T-helper 17 cell (primary cell): ENCODE measurements at places on chromosomes 6 and 20. TPM values are rescaled to one million over a fixed set of nuclear protein-coding genes. Genes with fewer than 3 reads are reported as not detected.

DNA sequence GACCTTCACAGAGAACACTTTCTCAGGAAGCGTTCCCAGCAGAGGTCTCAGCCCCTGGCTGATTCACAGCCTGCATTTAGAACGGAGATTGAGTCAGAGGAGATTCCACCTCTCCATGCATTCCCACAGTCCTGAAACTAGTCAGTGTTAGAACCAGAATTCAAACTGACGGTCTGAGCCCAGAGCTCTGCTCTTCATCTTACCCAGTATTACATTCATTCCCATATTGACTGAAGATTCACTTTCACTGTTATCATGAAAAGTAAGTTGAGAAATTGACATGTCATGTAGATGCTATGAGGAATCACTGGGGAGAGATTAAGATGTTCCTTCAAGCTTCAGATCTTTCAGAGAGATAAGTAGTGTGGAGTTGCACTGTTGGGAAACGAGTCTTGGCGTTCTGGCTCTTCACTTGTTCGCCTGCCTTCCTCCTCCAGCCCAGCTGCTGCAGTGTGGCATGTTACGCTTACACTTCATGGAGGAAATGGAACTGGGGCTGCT, 28.3 kb downstream of the MAS1 start:
- no peak for DNase-seq

DNA sequence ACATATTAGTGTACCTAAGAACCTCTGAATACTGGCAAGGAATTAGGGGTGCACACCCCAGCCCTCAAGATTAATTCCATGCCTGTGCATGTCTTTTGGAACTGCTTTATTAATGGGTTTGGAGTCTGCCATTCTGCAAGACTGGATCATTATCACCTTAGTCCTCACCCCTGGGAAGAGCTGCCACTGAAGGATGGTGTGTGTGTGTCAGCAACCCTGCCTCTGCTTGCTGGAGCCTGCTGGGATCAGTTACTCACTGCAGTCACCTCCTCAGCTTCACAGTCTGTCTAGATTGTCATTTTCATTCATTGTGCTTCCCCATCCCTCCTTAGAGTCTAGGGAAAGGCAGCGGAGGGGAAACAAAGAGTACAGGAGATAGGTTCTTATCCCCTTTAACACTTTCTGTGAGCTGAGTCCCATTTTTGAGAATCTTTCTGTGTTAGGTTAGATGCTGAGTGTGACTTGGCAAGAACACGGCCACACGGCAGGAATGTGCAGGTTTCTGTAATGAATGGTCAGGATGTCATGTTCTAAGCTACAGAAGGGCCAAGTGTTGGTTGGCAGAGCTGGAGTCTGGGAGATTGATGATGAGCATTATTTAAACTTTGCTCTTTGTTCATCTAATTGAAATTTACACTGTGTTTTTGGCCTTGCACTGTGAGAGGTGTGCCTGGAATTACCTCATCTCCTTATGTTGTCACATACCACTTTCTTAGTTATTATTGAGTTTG, 21.1 kb downstream of the GHRH start:
- no peak for DNase-seq

GRCh38 chr20:1186367-1186991, 1.7 kb upstream of the TMEM74B start:
- no peak for DNase-seq

DNA sequence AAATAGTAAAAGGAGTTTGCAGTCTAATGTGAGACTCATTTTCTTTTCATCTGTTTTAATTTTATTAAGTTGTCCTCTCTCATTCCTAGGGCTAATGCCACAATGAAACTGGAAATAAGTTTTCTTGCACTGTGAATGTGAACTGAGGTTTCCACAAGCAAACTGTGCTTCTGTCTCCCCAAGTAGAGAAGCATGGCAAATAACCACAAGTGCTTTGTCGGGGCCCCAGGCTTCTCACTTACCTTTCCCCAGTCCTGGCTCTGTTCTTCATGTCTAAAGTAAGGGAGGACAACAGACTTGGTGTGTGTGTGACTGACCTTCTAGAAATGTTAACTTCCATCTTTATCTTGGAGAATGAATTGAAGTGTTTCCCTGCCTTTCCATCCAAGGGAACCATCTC, 80.8 kb downstream of the CBFA2T2 start:
- DNase-seq, result no peak

DNA sequence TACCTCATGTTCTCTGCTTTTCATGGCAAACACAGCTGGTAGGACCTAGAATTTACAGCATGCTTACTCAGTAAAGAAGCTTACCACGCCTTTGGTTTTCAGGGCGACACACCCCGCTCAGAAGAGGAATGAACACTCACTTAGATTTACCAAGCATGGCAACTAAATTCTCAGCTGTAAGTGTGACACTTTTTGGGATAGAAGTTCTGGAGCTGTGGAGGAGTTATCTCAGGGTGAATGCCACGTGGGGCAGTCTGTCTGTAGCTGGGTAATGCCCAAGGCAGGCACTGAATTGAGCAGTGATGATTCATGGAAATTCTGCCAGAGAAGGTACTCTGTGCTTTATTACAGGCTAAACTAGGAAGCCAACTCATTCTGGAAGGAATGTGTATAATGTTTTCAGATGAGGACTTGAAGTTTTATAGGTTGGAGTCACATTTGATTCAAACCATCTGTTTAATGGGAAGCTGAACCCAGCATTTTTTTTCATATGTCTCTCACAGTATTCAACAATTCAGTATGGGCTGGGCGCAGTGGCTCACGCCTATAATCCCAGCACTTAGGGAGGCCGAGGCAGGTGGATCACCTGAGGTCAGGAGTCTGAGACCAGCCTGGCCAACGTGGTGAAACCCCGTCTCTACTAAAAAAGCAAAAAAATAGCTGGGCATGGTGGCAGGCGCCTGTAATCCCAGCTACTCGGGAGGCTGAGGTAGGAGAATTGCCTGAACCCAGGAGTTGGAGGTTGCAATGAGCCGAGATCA, 3.5 kb upstream of the PRIM2 start:
- no peak for DNase-seq

- no peak for DNase-seq
Observed at GRCh38 chr6:21611485-21611884, 17.9 kb downstream of the SOX4 start.

- DNase-seq, result no peak
Observed at GRCh38 chr20:35893942-35894341, 60.4 kb downstream of the SCAND1 start.

GRCh38 chr6:72820906-72821305, 199.0 kb downstream of the KCNQ5 start:
- DNase-seq, result no peak

- no peak for DNase-seq
Observed at GRCh38 chr6:125764121-125764671, 14.8 kb downstream of the HEY2 start.

DNA sequence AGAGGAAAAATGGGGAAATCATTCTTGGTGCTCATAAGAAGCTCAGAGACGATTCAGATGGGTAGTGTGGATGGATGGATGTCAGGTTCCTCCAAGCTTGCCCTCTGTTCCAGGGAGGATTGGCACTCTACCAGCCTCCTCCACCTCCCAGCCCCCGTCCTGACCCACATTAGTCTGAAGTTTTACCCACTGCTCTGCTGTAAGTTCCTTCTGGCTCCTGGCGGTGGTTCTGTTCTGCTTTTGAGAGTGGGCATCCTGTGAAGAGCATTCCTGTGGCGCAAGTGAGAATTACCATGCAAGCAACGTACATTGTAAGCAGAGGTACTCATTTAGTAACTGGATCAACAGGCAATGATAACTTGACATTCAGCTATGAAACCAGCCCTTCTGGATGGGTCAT, 103.4 kb downstream of the SYNDIG1 start:
- no peak for DNase-seq

GRCh38 chr6:66029391-66029790, 322.4 kb upstream of the EYS start:
- DNase-seq, result no peak

DNA sequence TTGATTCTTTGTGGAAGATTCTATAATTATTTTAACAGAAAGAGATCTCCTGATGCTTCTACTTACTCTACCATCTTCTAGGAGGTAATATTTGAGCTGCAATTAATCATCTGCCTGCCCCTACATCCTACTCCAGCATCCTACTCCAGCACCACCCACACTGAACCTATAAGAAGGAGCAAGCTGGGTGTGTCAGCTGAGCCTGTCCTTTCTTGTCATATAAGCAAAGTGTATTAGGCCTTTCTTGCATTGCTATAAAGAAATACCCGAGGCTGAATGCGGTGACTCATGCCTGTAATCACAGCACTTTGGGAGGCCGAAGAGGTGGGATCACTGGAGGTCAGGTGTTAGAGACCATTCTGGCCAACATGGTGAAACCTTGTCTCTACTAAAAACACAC, 84.2 kb upstream of the ARG1 start:
- no peak for DNase-seq

DNA sequence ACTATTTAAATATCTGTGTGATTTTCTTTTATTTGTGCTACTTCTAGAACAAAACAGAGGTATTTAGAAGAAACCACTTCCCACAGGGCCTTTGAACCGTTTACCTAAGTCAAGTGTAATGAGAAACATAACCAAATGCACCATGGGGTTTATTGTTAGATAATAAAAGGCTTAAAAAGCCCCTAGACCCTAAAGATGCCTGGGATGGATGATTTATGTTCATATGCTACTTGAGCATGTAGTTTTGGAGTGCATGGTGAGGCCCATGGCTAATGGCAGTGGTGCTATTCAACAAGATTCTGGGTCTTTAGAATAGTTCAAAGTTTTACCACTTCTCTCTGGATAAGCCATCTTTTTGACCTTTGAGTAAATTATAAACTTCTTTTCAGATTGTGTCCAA, 65.9 kb downstream of the MTHFD1L start:
- no peak for DNase-seq

DNA sequence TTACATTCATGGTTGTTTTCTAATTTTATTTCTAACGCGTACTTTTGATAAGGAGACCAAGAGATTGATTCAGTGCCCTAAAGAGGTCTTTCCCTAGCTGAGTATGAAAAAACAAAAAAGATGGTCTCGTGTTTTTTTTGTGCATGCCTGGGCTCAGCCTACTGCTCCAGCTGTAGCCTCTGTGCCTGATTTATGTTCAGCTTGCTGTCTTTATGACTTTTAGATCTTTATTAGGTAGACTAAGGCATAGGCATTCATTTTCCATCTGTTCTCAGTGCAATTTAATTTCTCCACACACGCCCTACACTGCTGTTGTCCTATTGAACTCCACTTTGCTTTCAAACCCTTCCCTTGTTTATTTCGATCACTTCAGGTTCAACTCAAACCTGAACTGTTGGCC, 56.5 kb downstream of the OPRM1 start:
- no peak for DNase-seq

GRCh38 chr6:26553635-26554446, 15.7 kb downstream of the HMGN4 start:
- DNase-seq, result peak; percentile 58

DNA sequence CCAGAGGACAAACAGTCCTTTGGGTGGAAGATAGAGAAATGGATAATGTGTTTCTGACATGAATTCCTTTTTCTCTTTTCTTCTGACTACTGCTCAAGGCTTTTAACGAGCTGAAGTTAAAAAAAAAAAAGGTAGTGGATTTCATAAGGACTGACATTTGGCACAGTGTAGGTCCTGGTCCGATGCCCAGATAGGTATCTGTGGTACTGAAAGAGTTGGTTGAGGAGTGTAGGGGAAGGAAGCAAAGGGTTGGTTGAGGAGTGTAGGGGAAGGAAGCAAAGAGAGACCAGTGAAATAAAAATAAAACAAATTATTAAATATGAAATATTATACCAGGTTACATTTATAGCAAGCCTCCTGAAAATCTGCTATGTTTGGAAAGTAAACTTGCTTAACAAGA, 11.8 kb downstream of the UTRN start:
- no peak for DNase-seq

GRCh38 chr6:108407904-108408827, 113.3 kb downstream of the AFG1L start:
- DNase-seq, result no peak

- no peak for DNase-seq
Observed at GRCh38 chr6:144140867-144141266, 9.4 kb upstream of the STX11 start.

- no peak for DNase-seq
Observed at GRCh38 chr20:62406635-62407176, 379 bp downstream of the CABLES2 start.

GRCh38 chr6:168387911-168388310, 53.1 kb upstream of the SMOC2 start:
- no peak for DNase-seq

GRCh38 chr6:135311446-135312200, 130.5 kb downstream of the MYB start:
- no peak for DNase-seq

DNA sequence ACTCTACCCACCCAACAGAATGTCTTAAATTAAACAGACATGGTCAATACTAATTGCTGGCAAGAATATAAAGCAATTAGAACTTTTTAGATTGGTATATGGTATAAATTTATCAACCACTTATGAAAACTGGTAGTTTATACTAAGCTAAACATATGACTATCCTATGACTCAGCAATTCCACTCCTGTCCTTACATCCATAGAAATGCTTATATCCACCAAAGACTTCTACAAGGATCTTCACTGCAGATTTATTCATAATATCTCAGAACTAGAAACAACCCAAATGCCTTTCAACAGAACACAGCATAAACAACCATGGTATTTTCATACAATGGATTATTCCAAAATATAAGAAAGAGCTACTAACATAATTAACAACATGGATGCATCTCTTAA, 4.6 kb downstream of the ZNF184 start:
- DNase-seq, result no peak

DNA sequence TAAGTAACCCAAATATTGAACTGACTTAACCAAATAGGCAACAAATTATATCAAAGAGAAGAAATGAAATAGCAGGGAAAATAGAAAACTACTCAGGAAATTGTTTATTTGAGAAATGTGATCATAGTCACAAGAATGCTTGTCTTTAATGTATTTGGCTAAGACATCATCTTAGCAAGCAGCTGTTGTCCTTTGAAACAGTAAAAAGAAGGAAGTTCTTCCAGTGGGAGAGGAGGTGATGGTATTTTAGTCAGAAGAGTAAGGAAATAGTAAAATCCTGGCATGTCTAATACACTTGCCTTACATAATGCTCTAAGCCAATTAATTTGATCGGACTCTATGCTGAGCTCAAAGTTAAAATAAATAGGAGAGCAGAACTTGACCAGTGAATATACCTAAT, 126.5 kb downstream of the EPM2A start:
- DNase-seq, result no peak

PRL gene
- total RNA-seq, result not detected

CYB5R4 gene
- total RNA-seq, result 27.0 TPM

BMP5 gene
- total RNA-seq, result not detected

LTV1 gene
- total RNA-seq, result 19.1 TPM

PSORS1C1 gene
- total RNA-seq, result not detected

OARD1 gene
- total RNA-seq, result 28.5 TPM

MYB gene
- total RNA-seq, result 1.3 TPM
